ENCODE measurements at places on chromosomes 7 and 10.
A peak's percentile ranks its signal among the peaks of the same experiment; 100 is the strongest.

GRCh38 chr7:155257482-155258225 lies 40.0 kb upstream of the INSIG1 start:
- no peak for DNase-seq

GRCh38 chr10:30027057-30028005 lies 32.1 kb downstream of the JCAD start:
- no peak for DNase-seq

DNA sequence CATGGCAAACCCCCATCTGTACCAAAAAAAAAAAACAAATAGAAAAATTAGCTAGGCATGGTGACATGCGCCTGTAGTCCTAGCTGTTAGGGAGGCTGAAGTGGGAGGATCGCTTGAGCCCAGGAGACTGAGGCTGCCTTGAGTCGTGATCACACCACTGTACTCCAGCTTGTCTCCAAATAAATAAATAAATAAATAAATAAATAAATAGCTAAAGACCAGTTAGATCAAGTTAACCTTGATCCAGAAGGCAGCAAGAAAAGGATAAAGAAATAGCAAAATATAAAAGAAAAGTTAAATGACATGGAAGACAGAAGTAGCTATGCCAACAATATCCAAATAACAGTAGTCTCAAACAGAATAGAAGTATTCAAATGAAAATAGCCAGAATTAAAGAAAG lies 132.2 kb upstream of the SH2B2 start:
- no peak for DNase-seq

DNA sequence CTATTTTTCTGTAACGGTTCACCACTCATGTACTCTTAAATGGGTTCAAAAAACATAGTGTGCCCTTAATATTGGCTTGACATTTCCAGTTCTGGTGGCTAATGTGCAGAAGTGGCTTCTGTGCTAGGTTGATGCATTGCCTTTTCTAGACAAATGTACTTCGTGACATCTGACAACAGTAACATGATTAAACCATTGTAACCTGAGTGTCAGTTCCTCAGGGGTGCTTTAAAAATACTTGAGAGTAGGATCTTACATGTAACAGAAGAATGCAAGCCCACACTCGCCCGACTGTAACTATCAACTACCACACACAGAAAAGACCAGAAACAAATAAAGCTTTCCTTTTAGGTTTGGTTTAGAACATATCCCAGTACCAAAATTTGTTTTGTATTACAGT lies 393.4 kb upstream of the NFE2L3 start:
- DNase-seq = no peak

- DNase-seq = no peak
Measured at GRCh38 chr7:100568176-100568895, 5.4 kb downstream of the SAP25 start.

DNA sequence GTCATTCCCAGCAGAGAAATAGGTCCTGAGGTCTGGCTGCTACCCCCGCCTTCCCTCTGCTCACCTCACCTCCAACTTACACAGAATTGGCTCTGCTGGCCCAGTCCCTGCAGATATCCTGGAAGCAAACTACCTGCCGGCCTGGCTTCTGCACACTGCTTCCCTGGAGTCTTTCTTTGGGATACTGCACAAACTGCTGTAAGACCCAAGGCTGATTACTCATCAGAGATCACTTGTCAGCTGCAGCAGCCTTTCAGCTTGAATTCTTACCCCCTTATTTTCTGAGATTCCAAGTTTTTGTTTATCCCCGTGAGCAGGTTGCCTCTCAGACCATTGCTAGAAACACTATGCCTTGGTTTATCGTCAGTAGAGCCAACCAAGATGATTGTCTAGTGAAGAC lies 426.4 kb downstream of the PHTF2 start:
- DNase-seq = no peak

DNA sequence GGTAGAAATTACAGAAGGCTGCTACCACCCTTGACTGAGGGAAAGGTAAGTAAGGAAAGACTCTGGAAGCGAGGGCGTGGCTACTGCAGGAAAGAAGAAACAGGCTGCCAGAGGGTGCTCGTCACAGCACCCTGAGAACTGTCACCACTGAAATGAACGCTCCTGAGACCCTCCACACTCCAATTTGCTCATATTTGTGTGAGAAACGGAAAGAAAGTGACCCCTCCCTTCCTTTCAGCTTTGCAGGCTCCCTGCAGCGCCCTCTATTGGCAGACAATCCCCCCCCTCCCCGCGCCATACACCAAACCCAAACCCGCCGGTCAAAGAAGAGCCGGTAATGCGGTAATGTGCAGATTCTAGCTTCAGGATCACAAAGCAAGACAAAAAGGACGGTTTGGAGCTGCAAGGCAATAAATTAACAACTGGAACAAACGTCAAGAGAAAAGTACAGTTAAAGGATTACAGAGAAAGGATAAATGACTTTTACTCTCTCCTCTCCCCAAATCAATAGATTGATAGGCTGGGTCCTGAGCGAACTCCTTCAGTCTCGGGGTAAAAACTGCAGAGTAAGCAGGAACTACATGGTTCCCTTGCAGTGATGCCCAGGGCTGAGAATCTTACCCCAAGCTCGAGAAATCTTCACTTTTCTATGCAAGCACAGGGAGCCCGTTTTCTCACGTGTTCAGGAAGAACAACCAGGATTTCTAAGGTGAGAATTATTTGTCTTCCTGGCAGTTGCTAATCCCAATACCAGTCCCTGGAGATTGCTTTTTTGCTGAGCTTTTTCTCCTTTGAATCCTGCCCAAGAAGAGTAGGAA lies 47.6 kb downstream of the STEAP1B start:
- peak; percentile 60 for DNase-seq

GRCh38 chr7:126447984-126448383 lies 804.8 kb downstream of the GRM8 start:
- DNase-seq = no peak

DNA sequence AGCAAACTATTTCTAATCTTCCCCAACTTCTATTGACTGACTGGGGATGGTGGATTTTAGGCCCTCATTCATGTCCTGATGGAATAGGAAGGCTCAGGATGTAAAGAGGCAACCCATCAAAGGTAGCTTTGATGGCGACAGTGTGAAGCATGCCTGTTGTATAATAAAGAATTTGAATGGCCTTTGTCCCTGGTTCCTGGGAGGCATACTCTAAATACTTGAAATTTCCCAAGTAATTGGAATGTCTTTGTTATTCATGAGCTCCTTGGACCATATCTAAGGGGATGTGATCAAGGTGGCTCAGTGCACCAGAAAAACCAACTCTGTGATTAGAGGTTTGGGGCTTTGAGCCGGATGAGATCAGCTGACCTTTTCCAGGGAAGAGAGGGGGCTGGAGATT lies 264.5 kb upstream of the NEBL start:
- no peak for DNase-seq

DNA sequence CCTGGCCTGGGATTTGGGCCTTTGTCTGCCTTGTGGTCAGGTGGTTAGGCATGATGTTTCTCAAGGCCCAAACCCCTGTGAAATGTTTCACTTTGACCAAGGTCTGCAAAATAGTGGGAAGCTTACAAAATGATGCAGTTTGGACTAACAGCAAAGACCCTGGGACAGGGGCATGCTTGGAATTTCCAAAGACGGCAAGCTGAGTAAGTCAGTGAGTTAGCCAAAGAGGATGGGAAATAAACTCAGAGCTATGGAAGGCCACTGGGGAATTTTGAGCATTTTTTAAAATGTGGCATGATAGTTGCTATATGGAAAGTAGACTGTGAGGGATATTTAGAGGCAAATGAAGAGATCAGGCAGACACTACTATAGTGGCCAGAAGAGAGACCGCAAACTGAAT lies 31.6 kb upstream of the PPP1R3C start:
- DNase-seq = no peak

DNA sequence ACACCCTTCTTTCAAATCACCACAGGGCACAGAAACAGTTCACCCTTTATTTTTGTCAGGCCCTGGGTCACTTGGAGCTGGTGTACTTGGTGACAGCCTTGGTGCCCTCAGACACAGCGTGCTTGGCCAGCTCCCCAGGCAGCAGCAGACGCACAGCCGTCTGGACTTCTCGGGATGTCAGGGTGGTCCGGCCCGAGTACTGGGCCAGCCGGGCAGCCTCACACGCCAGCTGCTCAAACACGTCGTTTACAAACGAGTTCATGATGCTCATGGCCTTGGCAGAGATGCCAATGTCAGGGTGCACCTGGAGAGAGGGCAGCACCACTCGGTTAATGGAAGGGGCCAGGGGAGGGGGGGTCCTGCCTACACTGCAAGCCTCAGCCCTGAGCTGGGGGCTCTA lies 2.5 kb downstream of the H2BK1 start:
- DNase-seq = no peak

- no peak for DNase-seq
Measured at GRCh38 chr7:130384371-130384801, 4.1 kb downstream of the CPA1 start.

DNA sequence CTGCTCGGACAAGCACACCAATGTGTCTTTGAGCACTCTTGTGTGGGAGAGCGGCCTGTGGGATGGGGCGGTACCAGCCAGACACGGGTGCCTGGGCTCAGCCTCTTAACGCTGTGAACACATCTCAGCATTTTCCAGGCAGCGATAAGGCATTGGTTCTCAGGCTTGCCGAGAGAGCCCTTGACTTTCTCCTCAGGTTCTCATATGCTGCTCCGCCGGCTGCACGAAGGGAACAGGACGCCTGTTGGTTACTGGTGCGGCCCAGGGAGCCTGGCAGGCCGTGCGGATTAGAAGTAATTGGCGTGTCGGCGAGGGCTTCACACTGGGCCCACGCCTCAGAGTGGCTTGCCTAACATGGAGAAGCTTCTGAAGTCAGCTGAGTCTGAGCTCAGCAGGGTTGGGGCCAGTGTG lies 456.7 kb upstream of the FOXK1 start:
- no peak for DNase-seq

DNA sequence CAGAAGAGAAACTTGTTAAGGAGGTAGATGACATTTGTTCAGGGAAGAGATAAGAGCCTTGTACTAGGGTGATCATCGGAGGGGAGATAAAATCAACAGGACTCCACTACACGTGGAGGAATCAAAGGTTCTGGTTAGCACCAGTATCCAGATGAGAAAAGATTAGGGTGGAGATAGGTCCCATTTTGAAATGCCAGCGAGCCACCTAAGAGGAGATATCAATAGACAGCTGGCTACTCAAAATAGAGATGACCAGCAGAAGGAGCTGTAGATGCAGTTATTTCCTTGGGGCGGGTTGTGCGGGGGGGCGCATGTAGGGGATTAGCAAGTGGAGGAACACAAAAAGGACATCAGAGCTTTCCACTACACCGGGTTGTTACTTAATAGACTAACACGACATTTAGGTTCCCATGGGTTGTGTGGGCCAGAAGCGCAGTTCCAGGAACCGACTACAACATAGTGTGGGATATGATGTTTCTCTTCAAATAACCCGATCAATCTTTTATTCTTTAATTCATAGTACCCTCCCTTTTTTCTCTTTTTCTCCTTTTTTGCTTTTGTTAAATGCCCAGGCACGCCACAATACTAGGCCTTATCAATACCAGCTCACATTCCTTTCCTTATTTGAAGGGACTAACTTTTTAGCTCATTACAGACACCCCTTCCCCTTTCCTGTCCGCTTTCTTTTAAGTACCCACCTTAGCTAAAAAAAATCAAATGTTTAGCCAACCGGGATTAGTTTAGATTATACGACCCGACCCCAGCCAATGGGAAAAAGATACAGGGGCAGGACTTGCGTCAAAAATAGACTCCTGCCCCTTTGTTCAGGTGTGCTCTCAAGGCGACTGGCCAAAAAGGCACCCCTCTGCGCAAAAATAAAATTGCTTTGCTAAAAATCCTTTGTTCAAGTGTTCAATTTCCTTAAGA lies 2.0 kb upstream of the KIF11 start:
- DNase-seq = peak; percentile 6

GRCh38 chr7:91330866-91331265 lies 66.6 kb downstream of the FZD1 start:
- DNase-seq = no peak

- no peak for DNase-seq
Measured at GRCh38 chr7:51234139-51234538, 82.5 kb downstream of the COBL start.

GRCh38 chr10:85902051-85902450 lies 464.5 kb downstream of the GRID1 start:
- DNase-seq = no peak

DNA sequence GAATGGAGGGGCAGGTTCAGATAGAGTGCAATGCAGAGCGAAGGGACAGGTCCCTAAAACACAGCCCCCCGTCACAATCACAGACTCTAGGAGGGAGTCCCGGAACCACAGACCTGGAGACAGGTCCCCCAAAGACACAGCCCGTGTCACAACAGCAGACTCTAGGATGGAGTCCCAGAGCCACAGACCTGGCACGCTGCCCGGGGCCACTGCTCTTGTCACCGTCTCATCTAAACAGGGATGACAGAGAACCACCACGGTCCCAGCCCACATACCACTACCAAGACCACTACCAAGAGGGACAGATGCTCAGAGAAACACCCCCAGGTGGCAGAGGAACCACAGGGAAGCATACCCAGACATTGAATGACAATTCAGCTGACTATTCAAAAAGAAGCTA lies 183.9 kb downstream of the TCERG1L start:
- no peak for DNase-seq

GRCh38 chr7:1679326-1679965 lies 9.4 kb downstream of the ELFN1 start:
- no peak for DNase-seq

DNA sequence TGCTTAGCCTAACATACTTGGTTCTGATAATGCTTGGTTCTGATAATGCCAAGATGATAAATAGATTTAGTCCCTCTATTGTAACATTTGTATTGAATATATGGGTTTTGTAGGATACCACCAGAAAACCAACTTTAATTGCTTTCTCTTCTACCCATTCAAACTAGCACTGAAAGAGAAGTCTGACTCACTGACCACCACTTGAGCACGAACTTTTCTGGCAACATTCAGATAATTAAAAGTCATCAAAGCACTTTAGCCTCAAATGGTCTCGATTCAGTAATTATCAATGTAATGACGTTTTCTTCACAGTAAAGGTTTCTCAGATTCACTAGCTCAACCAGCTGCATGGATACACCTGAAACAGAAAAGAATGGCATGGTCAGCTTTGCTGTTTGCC lies 63.0 kb downstream of the HDAC9 start:
- DNase-seq = no peak

GRCh38 chr7:101814991-101815825 lies 2.2 kb upstream of the CUX1 start:
- peak; percentile 53 for DNase-seq

GRCh38 chr10:14810969-14811953 lies 26.6 kb downstream of the CDNF start:
- no peak for DNase-seq

DNA sequence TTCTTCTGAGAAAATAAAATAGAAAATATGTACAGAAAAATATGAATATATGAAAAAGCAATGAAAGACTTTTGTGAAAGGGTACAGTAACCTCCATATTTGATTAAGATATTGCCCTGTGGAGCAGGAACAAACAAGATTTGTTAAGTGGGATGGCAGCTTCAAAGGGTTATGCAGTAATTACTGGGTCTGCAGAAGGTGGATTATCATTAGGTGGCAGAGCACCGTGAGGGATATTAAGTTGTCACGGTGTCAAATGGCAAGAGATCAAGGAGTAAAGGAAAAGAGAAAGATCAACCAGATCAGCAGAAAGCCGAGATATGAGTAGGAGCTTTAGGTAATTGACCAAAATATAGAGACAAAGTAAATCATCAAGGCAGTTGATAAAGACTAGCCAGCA lies 44.1 kb downstream of the DGKB start:
- no peak for DNase-seq

GRCh38 chr10:14800397-14800796 lies 25.7 kb upstream of the FAM107B start:
- no peak for DNase-seq

All from caudate nucleus (tissue), 63 donors.